ENCODE measurements at places on chromosomes 11 and 22. TPM values are rescaled to one million over a fixed set of nuclear protein-coding genes. Genes with fewer than 3 reads are reported as not detected.

DNA sequence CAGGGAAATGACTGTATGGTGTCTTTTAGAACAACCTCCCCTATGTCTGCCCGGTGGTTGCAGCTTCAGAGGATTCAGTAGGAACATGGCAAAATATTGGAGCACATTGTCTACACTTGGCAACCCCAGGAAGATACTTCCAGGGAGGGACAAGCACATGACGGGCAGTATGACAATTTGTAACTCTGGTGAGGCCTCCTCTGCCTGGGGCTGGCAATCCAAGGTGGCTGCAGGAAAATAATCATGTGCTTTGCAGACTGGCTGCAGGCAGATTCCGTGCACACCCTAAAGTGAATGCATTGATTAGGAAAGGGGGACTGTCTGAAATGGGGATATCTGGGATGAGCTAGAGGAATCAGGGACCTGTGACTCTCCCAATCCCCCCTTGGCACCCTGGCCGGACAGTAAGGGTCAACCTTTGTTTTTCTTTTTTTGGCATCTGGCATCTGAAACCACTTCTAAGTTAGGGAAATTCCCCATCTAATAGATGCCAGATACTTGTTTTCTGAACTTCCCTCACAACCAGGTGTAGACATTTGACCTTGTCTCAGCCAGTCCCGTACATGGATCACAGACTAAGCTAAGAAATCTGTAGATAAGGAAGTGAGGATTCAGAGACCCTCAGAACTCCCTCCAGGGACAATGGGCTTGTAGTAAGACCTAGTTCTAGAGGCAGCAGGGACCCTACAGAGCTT is 10.5 kb upstream of the PHOX2A start:
- no peak for DNase-seq

DNA sequence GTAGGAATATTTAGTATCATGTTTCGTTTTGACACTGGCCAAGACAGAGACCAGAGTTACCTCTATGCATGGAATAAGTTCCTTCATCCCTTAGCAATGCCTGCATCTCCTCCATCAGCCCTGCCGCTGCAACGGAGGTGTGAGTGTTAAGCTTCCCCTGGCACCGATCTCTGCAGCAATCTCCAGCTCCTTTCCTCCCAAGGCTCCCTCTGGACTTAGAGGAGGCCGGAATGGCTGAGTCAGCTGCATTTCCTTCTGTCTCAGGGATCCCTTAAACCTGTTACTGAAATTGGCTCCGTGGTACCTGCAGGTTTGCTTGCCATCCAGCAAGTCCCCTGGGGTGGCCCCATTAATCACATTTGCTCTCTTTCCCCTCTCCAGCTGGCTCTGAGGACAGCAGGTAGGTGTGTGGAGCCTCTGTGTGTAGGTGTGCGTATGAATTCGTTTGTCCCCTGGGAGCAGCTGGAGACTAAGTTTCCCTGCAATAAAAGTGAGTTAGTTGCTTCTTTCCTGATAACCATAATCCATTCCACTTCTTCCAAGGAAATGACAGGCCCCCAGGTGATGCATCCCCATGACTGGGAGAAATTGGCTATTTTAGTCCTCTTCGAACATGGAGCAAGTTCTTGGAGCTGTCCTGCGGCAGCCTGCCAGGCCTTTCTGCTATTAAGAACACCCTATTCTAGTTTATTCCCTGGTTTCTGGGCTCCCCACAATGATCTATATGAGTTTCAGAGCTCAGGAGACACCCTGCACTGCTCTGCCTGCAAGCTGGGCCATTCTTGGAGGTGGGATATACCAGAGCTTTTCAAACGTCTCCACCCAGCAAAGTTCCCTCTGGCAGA is 457.2 kb upstream of the CADM1 start:
- DNase-seq, result peak; percentile 27

GRCh38 chr11:9859554-9860305 is 195.9 kb downstream of the SWAP70 start:
- DNase-seq, result no peak

- peak; percentile 29 for DNase-seq
Observed at GRCh38 chr11:6611092-6611962, 689 bp downstream of the TAF10 start.

GRCh38 chr11:8126649-8127289 is 42.1 kb downstream of the RIC3 start:
- no peak for DNase-seq

GRCh38 chr22:20401376-20402014 is 7.5 kb downstream of the ZNF74 start:
- DNase-seq, result no peak

DNA sequence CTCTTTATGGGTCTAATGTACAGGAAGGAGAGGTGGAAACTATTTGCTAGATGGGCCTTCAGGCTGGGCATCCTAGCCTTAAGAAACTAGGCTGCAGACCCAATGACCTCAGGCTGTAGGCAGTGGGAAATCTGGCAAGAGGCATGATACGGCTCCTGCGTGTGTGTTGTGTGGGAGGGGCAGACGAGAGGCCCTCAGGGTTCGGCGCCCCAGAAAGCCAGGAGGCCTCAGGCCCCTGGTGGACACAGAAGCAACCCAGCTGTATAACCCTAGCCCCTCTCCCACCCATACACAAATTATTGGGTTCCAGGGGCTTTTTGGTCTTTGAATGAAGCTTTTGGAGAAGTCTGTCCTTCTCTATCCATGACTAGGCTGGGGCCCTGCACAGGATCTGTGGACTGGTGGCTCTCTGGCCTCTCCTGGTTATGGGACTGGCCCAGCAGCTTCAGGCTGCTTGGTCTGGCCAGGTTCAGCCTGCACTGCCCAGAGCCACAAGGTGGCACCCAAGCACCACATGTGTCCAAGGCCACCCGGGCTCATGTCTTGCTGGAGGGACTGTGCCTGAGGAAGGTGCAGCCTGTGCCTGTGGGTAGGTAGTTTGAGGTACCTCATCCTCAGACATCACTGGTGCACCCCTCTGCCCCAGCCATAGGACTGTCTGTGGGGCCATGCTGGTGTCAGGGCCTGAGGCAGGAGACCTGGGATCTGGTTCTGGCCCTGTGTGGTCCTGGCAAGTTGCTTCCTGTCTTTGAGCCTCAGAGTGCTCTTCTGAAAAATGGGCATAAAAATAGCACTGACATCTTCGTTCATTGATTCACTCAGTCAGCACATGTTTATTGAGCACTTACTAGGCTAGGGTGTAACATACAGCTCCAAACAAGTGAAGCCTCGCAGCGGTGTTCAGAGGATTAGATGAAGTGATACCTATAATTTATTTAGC is 87.5 kb downstream of the RRM1 start:
- DNase-seq, result peak; percentile 57

Gene TMEM191B
- 0.24 TPM for total RNA-seq

Gene TMEM121B
- total RNA-seq, result 1.7 TPM

Data from umbilical cord (tissue), 2 donors.